ENCODE measurements at places on chromosomes 12 and 14.

DNA sequence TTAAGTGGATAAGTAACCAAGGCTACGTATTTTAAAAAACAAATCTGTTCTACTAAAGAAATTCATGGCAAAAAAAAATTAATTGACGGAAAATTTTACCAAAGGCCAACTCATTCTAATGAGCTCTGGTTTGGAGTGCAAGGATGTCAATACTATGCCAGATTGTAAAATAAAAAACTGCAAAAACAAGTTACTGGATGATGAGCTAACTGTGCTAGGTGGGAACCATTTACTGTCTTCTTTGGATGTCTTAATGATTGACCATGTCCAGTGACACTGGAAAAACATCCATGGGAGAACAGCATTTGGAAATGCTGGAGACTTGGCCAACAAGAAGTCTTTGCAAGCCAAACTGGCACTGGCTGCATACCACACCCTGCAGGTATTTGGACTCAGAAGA, 41.6 kb downstream of the KITLG start:
- no peak for DNase-seq

DNA sequence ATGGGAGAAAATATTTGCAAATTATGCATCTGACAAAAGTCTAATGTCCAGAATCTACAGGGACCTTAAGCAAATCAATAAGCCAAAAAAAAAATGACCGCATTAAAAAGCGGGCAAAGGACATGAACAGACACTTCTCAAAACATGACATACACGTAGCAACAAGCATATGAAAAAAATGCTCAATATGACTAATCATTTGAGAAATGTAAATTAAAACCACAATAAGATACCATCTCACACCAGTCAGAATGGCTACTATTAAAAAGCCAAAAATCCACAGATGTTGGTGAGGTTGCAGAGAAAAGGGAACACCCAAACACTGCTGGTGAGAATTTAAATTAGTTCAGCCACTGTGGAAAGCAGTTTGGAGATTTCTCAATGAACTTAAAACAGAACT, 16.1 kb downstream of the PAWR start:
- no peak for DNase-seq

GRCh38 chr12:2250797-2251196, 198.0 kb downstream of the CACNA1C start:
- DNase-seq = no peak

DNA sequence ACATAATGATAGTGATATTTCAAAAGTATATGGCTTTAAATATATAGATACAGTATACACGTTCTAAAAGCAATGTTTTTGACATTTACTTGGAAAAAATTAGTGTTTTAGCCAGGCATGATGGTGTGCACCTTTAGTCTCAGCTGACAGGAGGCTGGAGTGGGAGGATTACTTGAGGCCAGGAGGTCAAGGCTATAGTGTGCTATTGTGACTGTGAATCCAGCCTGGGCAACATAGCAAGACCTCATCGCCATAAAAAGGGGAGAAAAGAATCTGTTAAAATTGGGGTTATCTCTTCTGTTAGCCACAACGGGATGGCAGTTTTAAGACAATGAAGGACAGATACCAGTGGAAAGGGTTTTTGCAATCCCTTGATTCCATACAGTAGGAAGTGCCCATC, 95.2 kb downstream of the PLEKHA5 start:
- DNase-seq = no peak

- DNase-seq = no peak
Observed at GRCh38 chr12:116354534-116354933, 77.0 kb upstream of the MED13L start.

DNA sequence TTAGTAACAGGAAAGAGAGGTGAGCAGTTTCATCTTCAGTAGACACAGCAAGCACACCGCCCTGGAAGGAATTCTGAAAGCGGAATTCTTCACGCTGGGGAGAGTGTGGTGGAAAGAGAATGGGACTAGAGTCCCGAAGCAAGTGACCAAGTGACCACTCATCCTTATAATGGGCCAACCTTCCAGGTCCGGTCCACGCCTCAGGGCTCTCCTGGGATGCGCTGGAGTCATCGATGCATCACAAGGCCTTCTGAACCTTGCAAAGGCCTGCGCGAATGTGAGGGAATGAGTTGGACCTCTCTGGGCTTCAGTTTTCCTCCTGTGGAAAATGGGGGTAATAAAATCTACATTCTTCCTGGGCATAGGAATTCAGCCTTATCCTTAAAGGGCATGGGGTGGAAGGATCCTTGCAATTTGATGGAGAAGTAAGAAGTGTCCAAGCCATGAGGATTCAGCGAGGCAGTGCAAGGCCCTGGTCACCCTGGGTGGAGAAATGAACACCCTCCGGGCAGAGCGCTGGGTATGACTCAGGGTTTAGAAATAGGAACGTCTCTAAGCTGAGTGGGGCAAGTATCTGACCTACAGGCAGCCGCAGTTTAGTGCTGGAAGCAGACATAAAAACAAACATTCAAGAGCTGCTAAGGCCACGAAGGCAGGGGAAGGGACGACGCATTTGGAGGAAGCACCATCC, 97.7 kb downstream of the SETD3 start:
- no peak for DNase-seq

GRCh38 chr12:19527866-19528265, 88.6 kb downstream of the AEBP2 start:
- DNase-seq = no peak

DNA sequence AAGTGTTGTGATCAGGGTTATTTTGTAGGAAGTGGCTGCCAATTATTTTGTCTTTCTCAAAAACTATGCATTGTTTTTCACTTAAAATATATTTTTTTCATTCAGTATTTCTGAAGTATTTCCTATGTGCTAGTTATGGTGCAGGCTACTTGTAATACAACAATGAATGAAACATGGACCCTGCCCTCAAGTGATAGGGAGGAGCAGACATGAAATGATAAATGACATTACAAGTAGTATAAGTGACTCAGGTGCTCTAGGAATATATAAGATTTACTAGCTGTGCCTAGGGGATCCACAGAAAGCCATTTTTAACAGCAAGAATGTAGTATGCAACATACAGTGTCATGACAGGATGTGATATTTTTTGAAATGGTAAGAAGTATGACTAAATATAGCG, 65.3 kb downstream of the TTLL5 start:
- DNase-seq = no peak

GRCh38 chr12:20798554-20798953, 12.0 kb upstream of the SLCO1B3 start:
- no peak for DNase-seq

DNA sequence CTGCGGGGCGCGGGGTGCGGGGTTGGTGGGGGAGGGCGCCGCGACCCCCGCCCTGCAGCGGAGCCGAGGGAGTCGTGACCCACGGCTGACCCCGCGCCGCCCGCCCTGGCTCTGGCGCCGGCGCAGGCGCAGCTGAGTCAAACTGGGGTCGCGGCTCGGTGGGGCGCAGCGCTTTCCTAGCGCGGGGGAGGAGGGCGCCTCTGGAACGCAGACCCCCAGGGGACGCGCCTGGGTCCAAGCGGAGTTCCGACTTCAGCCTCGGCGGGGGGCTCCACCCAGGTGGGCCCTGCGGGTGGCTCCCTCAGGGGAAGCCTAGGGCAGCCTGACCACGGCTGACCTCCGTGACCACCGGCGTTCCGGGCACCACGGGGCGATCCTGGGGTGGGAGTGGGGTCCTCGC, 467 bp upstream of the ANHX start:
- no peak for DNase-seq

DNA sequence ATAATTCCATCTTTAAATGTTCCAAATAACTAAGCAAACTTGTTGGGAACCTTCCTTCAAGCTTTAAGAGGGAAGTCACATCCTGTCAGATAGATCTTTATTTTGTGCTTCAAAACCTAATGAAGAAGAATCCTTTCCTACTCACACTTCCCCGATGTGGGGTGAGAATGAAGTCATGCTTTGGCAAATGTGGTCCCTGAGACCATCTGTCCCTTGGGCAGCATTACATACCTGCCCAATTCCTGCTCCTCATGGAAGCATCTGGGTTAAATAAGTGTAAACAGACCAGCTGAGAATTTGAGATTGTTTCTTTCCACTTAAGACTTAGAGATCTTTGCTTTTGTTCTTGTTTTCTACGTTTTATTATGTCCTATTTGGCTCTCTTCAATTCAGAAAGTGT, 606.0 kb upstream of the TMEM132C start:
- DNase-seq = no peak

GRCh38 chr12:77060883-77061240, 4.5 kb downstream of the E2F7 start:
- DNase-seq = no peak

- DNase-seq = no peak
Observed at GRCh38 chr14:81295958-81296923, 75.5 kb upstream of the GTF2A1 start.

GRCh38 chr14:72685456-72685855, 208.4 kb downstream of the DPF3 start:
- DNase-seq = no peak

Measured in glutamatergic neuron (in vitro differentiated cells).